Muscle of back (tissue), 13 donors: ENCODE measurements at places on chromosomes 12 and 14.

GRCh38 chr12:108930756-108931155, 50.9 kb downstream of the DAO start:
- DNase-seq, result no peak

GRCh38 chr14:20610002-20610765, 19.0 kb upstream of the RNASE12 start:
- peak; percentile 75 for DNase-seq

GRCh38 chr14:71753976-71754375, 178.3 kb upstream of the RGS6 start:
- DNase-seq, result no peak

GRCh38 chr12:42267413-42268190, 29.6 kb upstream of the YAF2 start:
- DNase-seq, result peak; percentile 4

GRCh38 chr12:3022961-3023360, 54.2 kb upstream of the TSPAN9 start:
- DNase-seq, result no peak

GRCh38 chr14:78451319-78451695, 281.1 kb downstream of the NRXN3 start:
- DNase-seq, result no peak

GRCh38 chr14:95495538-95496025, 20.9 kb downstream of the SYNE3 start:
- no peak for DNase-seq

GRCh38 chr12:44929236-44929885, 53.2 kb upstream of the NELL2 start:
- DNase-seq, result no peak

DNA sequence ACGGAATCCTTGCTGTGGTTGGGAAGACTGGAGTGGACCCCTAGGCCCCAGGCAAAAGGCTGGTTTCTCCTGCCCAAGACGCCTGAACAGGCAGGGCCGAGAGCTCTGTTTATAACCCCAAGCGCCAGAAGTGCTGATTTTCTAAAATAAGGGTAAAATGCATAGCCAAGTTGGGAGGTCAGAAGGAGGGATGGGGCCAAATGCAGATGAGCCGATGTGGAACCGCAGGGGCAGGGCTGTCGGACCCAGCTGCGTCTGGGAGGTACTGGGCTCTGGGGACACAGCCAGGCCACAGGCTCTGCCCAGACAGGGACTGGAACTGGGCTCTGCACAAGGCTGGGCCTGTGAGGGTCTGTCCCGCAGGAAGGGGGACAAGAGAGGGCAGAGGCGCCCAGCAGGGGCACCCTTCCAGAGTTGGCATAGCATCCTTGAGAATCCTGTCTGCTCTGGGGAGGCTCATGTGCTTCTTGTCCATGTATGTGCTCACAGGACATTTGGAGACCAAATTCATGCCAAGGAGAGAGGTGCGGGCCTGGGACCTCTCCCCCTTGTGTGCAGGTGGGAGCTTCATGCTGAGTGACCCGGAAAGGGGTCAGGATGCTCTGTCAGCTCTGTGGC, 49.1 kb downstream of the JAG2 start:
- DNase-seq, result no peak

DNA sequence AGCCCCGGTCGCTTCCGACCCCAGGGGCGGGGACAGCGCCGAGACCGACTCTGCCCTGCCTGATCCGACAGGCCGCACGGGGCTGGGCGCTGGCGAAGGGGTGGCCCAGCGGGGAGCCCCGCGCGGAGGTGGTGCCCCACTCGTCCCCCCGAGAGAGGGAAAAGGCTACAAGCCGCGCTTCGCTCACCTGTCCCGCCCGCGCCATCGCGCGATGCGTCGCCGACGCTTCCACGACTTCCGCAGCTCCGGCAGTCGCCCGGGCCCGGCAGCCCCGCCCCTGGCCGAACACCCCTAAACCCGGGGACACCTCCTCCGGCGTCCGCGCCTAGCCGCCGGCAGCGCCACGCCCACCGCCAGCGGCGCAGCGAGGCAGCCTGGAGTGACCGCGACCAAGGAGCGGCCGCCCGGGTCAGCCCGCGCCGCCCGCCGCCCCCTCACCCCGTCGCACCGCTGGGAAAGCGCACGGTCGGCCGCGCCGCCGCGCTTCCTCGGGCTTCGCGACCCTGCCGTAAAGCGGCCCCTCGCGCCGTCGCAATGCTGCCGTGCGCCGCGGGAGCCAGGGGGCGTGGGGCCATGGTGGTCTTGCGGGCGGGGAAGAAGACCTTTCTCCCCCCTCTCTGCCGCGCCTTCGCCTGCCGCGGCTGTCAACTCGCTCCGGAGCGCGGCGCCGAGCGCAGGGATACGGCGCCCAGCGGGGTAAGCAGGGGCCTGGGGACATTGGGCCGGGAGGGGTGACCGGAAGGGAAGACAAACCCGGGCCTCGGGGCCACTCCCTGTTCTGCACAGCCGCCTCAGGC, at the start of the genes BAG5 and COA8:
BAG5 (minus strand) TSS at position 229 of the 797 bp plus-strand sequence. CDS start 1,493 bp downstream, outside the sequence.
COA8 (plus strand) TSS at position 532 of the 797 bp plus-strand sequence; CDS start at position 574, 42 bp downstream.
- DNase-seq, result peak; percentile 96
